ENCODE measurements at places on chromosomes 7 and 10. TPM values are rescaled to one million over a fixed set of nuclear protein-coding genes. Genes with fewer than 3 reads are reported as not detected.

DNA sequence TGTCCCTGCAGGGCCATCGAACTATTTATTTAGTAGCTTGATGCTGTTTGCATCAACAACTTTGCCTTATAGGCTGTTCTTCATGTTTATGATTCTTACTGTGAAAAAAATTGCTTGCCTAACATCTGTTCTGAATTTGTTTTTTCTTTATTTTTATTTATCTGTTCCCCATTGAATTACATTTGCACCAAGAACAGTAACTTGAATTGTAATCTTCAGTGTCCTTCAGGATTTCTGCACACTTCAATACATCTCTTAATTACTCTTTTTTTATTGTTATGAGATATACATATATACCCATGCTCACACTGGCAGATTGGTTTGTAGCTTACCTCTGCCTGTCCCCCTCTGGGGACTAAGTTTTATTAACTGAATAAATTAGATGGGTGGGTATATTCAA lies 64.4 kb downstream of the TBXAS1 start:
- no peaks in the 10 kb centered on the region for H3K27me3 ChIP-seq
- H3K36me3 ChIP-seq: no peaks in the 10 kb centered on the region
- H3K4me3 ChIP-seq: no peak overlapping the region
- no peak for DNase-seq
- H3K4me1 ChIP-seq: no peaks in the 10 kb centered on the region
- no peak overlapping the region for H3K27ac ChIP-seq

- no peaks in the 10 kb centered on the region for H3K27me3 ChIP-seq
- no peak overlapping the region for H3K4me3 ChIP-seq
- H3K4me1 ChIP-seq: no peaks in the 10 kb centered on the region
- no peak overlapping the region for H3K27ac ChIP-seq
- H3K36me3 ChIP-seq: no peaks in the 10 kb centered on the region
- DNase-seq: no peak
These were observed 129.8 kb downstream of the KCND2 start for GRCh38 chr7:120402801-120403200.

AOAH gene
- total RNA-seq: 1.4 TPM

ADCY1 gene
- total RNA-seq: 3.5 TPM

DNA sequence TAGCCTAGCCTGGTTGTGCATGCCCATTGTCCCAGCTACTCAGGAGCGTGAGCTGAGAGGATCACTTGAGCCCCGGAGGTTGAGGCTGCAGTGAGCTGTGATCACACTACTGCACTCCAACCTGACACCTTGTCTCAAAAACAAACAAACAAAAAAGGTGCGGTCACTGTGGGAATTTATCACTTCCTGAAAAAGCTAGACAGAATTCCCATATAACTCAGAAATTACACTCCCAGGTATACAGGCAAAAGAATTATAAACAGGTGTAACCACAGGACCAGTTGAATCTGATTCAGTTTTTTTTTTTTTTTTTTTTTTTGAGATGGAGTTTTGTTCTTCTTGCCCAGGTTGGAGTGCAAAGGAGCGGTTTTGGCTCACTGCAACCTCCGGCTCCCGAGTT lies 3.2 kb upstream of the OGDH start:
- no peaks in the 10 kb centered on the region for H3K27me3 ChIP-seq
- no peaks in the 10 kb centered on the region for H3K36me3 ChIP-seq
- DNase-seq: no peak
- no peak overlapping the region for H3K27ac ChIP-seq
